ENCODE measurements at places on chromosomes 1 and 21. TPM values are rescaled to one million over a fixed set of nuclear protein-coding genes. Genes with fewer than 3 reads are reported as not detected.

Gene SERPINC1
- 0.43 TPM for total RNA-seq

Gene OR2M3
- total RNA-seq = under 0.01 TPM

Gene PCP4
- not detected for total RNA-seq

Gene C1orf226
- total RNA-seq = 0.29 TPM

Gene IL12RB2
- not detected for total RNA-seq

Gene HAPLN2
- total RNA-seq = not detected

Gene CLCA1
- 0.22 TPM for total RNA-seq

Gene POU3F1
- not detected for total RNA-seq

Gene PLOD1
- total RNA-seq = 369 TPM

Gene PDZK1
- 1.1 TPM for total RNA-seq

Gene CELF3
- not detected for total RNA-seq

Gene SLAMF7
- not detected for total RNA-seq

Gene ZYG11B
- total RNA-seq = 60.0 TPM

Gene OR2L8
- total RNA-seq = not detected

Gene RPE65
- total RNA-seq = not detected

Gene RIPPLY3
- total RNA-seq = not detected

Gene DR1
- total RNA-seq = 29.5 TPM

Gene PAPPA2
- total RNA-seq = 1.6 TPM

Gene MAP3K21
- 1.1 TPM for total RNA-seq

Gene TPTE
- 1.1 TPM for total RNA-seq

Gene CFHR1
- not detected for total RNA-seq

Gene OR2G2
- not detected for total RNA-seq
